Fibroblast of lung (primary cell): ENCODE measurements at places on chromosomes 4 and X. TPM values are rescaled to one million over a fixed set of nuclear protein-coding genes. Genes with fewer than 3 reads are reported as not detected.

Gene STK26
- 2.0 and 2.8 TPM in 2 replicates for total RNA-seq

Gene LDB2
- 40.6 and 78.3 TPM in 2 replicates for total RNA-seq

Gene PLAC1
- total RNA-seq: 0.17 and 0.26 TPM in 2 replicates

Gene MGARP
- 12.3 and 15.2 TPM in 2 replicates for total RNA-seq

Gene SSX2B
- total RNA-seq: not detected in 2 replicates

Gene ASB5
- 0.51 and 1.8 TPM in 2 replicates for total RNA-seq

Gene PTCHD1
- total RNA-seq: under 0.01 TPM in 1 of 2 replicates, not detected in the other

Gene MAGEC2
- 0.17 TPM in 1 of 2 replicates, not detected in the other for total RNA-seq

Gene TKTL2
- not detected in 2 replicates for total RNA-seq

Gene MSMO1
- 271 and 743 TPM in 2 replicates for total RNA-seq

Gene CT45A3
- not detected in 2 replicates for total RNA-seq

Gene CTAG1A
- total RNA-seq: not detected in 2 replicates

Gene SULT1E1
- total RNA-seq: not detected in 2 replicates

Gene ANXA10
- total RNA-seq: 0.17 and 0.26 TPM in 2 replicates

Gene USO1
- total RNA-seq: 101 and 123 TPM in 2 replicates

Gene ARHGEF6
- 20.5 and 30.1 TPM in 2 replicates for total RNA-seq

Gene HNRNPDL
- 160 and 161 TPM in 2 replicates for total RNA-seq

Gene PAGE2
- not detected in 2 replicates for total RNA-seq

Gene MAGED4B
- 22.1 and 23.5 TPM in 2 replicates for total RNA-seq

Gene OCIAD2
- total RNA-seq: 20.5 and 34.0 TPM in 2 replicates

Gene SPOCK3
- under 0.01 TPM in 1 of 2 replicates, not detected in the other for total RNA-seq

Gene CSAG3
- total RNA-seq: not detected in 2 replicates

Gene DRP2
- total RNA-seq: under 0.01 and 0.50 TPM in 2 replicates

Gene C1QTNF7
- total RNA-seq: 1.5 and 3.0 TPM in 2 replicates

Gene ZNF280C
- total RNA-seq: 2.3 and 4.1 TPM in 2 replicates

Gene SPANXA2
- not detected in 2 replicates for total RNA-seq

Gene MAGEA1
- total RNA-seq: not detected in 2 replicates

Gene FANCB
- 6.4 and 7.3 TPM in 2 replicates for total RNA-seq

Gene RS1
- not detected in 2 replicates for total RNA-seq

Gene SH2D1A
- not detected in 2 replicates for total RNA-seq

Gene IL21
- not detected in 2 replicates for total RNA-seq

Gene LIN54
- 10.0 and 15.2 TPM in 2 replicates for total RNA-seq

Gene SPANXA1
- total RNA-seq: not detected in 2 replicates

Gene NEIL3
- 2.3 and 4.5 TPM in 2 replicates for total RNA-seq

Gene NKX6-1
- 0.17 and 0.26 TPM in 2 replicates for total RNA-seq
